ENCODE measurements at places on chromosomes 6 and 20. TPM values are rescaled to one million over a fixed set of nuclear protein-coding genes. Genes with fewer than 3 reads are reported as not detected.

LKAAEAR1 gene
- polyA plus RNA-seq = 0.21 TPM

DNA sequence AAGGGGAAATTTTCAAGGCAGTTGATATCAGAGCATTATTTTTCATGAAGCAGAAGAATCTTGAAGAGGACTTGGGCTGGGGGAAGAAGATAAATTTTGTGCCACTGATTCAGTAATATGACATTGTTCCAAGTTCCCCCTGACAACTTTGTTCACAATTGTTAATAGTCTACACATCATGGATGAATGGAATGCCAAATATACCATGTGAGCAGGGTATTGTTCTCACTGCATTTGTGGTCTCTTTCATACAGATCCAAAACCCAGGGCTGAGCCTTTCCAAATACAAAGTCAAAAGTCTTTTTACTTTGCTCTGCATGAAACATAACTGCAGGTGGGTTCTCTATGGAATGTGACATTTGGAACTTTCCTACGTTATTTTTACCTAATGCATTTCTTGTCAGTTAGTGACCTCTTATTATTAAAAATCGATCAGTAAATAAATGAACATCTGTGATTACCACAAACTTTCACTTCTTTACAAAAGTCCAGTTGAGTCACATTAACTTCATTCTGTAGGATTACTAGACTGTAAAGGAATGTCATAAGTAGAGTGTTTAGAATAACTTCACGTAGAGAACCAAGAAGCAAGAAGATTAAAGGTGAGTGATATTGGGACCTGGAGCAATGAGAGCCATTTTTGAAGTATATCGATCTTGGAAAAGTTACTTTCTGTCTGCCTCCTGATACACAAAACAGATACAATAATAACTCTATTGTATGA, 100.9 kb downstream of the RCAN2 start:
- DNase-seq = no peak

GRCh38 chr20:36528875-36529417, 12.4 kb upstream of the MYL9 start:
- no peak for DNase-seq

DNA sequence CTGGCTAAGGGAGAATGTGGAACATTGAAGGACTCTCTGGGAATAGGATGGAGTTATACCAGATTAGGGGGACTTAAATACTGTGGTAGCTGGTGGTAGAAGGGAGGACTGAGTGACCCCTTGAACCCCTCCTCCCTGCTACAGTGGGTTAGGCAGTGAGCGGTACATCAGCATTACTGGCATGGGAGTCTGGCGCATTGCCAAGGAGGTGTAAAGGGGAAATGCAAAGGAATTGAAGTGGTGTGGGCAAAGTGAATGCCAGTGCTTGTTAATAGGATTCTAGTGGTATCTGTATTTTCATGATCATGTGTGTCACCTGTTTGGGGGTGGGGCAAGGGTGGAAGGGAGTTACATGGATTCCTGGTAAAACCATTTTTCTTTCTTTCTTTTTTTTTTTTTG, 60.1 kb downstream of the GFRA4 start:
- DNase-seq = no peak

TFEB gene
- 10.2 TPM for polyA plus RNA-seq

DNA sequence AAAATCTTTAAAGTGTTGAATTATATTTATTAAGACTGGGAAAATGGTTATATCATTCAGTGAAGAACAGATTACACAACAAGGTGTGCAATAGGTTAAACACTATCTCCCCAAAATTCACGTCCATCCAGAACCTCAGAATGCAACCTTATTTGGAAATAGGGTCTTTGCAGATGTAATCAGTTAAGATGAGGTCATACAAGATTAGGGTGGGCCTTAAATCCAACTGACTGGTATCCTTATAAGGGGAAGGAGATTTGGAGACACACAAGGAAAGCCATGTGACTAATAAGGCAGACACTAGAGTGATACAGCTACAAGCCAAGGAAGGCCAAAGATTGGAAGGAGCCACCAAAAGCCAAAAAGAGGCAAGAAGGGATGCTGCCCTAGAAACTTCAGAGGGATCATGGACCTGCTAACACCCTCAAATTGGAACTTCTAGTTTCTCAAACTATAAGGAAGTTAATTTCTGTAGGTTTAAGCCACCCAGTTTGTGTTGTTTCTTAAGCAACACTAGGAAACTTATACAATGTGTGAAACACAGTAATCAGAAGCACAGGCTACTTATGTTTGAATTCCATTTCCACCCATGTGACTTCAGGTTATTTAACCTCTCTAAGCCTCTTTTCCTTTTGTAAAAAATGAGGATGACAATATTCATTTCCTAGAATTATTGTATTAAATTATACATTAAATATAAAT, 16.9 kb downstream of the ILRUN start:
- no peak for DNase-seq

ASF1A gene
- 38.3 TPM for polyA plus RNA-seq

DNA sequence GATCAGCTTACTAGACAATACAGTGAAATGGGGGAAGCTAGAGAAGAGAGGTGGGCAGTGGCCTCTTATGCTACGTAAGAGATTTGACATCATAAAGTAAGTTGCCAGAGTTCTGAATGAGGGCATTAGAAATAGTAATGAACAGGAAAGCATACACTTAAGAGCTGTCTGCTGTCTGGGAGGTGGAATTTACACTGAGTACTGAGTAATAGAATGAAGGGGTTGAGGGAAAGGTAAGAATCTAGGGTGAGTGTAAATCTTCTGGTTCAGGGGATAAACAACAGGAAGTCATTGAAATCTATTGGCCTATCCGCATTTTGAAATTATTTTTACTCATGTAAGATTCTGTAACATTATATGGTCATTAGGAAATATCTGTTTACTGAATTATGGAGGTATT, 35.8 kb downstream of the HLA-DMB start:
- no peak for DNase-seq

PRICKLE4 gene
- 5.0 TPM for polyA plus RNA-seq

DNA sequence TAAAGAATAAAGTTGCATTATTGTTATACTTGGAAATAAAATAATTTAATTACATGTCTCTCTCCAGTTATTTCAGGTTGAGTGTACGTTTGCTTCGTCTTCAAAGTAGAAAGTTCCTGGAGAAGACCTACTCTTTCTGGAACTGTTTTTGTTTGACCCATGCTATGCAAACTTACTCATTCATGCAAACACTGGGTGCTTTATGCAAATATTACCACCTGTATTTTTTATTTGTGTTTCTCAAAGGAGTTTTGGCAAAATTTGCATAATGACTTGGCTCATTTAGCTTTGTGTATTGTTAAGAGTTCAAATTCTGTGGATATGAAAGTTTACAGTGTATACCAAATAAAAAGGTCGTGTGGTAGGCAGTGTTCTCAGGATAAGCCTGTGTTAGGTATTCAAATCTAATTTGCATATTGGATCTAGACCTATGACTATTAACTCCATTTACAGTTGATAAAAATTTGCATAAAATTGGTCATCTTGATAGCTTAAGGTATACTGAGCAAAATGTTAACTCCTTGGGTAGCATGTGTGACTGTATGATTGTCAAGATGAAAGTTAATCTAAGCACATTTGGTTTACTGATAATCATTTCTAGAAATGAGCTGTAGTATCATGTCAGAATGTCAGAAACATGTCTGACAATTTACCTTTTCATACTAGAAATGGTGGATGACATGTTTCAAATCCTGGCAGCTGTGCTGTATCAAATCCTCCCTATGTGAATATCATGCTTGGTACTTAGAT, 65.2 kb downstream of the CDKAL1 start:
- no peak for DNase-seq

DNA sequence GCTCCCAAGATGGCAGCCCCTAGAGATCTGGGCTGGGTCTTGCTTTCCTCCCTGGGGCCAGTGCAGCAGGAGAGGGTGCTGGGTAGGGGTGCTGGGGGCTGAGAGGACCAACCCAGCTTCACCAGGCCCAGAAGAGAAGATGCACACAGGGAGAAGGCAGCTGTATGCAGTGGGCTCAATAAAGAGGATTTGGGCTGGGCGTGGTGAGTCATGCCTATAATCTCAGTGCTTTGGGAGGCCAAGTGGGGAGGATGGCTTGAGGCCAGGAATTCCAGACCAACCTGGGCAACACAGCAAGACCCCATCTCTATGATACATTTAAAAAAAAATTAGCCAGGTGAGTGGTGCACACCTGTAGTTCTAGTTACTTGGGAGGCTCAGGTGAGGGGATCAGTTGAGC, 25.7 kb upstream of the EMILIN3 start:
- no peak for DNase-seq

RAMACL gene
- 0.23 TPM for polyA plus RNA-seq

GRCh38 chr6:161319231-161319630, 45.4 kb upstream of the AGPAT4 start:
- DNase-seq = no peak

DNA sequence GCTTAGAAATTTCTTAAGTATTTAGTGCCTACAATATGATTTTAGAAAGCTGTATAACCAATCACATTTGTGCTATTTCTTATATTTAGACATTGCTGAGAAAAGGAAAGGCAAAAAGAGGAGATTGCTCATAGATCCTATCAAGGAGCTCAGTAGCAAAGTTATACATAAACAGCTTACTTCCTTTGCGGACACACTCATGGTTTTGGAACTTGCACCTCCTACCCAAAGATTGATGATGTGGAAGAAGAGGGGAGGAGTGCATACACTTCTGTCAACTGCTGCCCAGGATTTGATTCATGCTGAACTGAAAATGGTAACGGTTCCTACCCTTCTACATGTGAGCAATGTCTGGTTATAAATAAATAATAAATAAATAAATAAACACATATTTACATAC, 16.7 kb downstream of the RAD21L1 start:
- DNase-seq = no peak

- no peak for DNase-seq
These were observed 272.0 kb upstream of the SOX4 start for GRCh38 chr6:21321531-21321930.

DNA sequence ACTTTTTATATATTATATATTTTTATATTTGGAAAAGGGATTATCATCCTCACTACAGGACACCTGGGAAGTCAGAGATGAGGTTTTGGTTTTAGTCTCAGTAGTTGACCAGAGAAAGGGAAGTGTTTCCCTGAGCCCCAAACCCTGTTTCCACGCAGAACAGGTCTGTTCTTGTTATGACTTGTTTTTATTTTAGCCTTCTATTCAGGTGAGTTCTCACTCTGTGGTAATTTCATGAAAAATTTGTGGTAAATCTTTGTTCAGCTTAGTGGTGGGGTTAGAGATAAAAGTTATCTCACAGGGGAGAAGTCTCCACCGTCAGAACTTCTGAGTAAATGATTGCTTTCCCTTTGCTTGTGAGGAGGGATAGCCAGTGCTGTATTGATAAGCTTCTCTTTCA, 224.9 kb downstream of the FARS2 start:
- no peak for DNase-seq

GRCh38 chr6:39424831-39425230, 102.3 kb upstream of the KCNK16 start:
- no peak for DNase-seq

DNA sequence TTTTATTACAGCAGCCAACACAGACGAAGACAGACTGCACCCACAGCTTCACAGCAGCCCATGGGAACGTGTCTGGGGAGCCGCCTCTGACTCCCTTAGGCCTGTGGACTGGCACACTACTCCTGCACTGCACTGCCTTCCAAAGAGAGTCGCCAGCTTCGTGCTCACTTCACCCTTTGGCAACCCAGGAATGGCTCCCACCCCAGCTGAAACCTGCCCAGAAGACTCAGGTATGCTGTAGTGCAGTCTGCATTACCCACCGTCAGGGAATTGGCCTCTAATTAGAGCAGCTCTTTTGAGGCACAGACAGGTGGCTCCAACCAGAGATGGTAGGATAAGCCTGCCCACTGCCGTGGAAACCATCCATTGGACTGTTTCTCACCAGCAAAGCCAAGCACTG, 39.9 kb upstream of the FRMD1 start:
- no peak for DNase-seq

SNAP91 gene
- polyA plus RNA-seq = 2.6 TPM

DNA sequence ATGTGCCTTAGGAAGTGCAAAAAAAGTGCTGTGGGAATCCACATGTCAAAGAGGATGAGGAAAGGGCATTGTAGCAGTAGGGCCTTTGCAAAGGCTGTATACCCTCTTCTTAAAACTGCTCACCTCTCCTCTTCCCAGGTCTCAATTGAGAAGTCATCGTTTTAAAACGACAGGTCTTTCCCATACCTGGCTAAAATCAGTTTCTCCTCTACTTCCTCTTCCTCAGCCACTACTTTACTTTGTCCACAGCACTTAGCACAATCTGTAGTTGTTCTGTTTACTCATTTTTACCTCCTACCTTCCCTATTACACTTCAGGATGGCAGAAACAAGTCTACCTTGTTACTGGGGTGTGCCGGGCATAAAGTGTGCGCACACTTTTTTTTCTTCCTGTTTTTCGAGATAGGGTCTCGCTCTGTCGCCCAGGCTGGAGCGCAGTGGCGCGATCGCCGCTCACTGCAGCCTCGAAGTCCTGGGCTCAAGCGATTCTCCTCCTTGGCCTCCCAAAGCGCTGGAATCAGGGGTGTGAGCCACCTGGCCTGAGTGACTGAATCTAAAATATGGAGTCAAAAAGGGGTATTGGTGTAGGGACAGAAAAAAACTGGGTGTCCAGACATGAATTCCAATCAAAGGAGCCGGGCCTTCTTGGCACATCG, 9.8 kb upstream of the ELOVL5 start:
- no peak for DNase-seq

RAD21L1 gene
- not detected for polyA plus RNA-seq

DNA sequence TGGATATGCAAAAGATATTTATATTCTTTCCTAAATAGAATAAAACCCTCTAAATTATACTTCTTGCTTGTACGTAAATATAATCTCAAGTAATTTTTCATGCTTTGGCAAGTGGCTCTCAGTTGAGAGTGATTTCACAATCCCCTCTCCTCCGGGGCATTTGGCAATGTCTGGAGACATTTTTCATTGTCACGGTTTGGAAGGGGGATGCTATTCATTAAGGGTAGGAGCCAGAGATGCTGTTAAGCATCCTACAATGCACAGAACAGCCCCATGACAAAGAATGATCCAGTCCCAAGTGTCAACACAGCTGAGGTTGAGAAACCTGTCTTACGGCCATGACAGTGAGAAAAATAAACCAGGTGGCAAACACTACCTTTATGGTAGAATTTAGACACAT, 75.7 kb downstream of the AGPAT4 start:
- no peak for DNase-seq

DNA sequence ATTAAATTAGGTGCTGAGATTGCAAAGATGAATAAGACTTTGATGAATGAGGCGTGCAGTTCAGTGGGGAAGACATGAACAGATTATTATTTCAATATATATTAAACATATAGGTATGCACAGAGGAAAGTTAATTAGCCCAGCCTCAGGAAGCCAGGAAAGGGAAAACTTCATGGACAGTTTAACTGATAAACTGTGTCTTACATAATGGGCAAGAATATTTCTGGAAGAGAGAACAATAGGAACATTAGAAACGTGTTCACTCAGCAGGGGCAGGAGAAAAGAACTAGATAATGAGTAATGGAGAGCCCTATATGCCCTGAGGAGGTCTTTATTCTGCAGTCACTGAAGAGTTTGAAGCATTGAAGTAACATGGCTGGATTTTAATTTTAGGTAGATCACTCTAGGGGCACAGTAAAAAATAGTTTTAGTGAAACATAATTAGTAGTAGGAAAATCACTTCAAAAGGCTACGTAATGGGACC, 23.6 kb downstream of the CEP57L1 start:
- DNase-seq = no peak
